Activated CD8-positive, alpha-beta T cell treated with anti-CD3 and anti-CD28 coated beads for 36 hours (primary cell): ENCODE measurements at places on chromosomes 3 and 15. TPM values are rescaled to one million over a fixed set of nuclear protein-coding genes. Genes with fewer than 3 reads are reported as not detected.

- H3K27ac ChIP-seq, result peak overlapping the region; percentile 49
- peaks cover 27% of the 10 kb centered on the region for H3K36me3 ChIP-seq
- no peak for DNase-seq
- H3K27me3 ChIP-seq, result no peaks in the 10 kb centered on the region
These were observed 198.1 kb downstream of the MBNL1 start for GRCh38 chr3:152466784-152467183.

C3orf62 gene
- total RNA-seq, result 3.4 TPM

DNA sequence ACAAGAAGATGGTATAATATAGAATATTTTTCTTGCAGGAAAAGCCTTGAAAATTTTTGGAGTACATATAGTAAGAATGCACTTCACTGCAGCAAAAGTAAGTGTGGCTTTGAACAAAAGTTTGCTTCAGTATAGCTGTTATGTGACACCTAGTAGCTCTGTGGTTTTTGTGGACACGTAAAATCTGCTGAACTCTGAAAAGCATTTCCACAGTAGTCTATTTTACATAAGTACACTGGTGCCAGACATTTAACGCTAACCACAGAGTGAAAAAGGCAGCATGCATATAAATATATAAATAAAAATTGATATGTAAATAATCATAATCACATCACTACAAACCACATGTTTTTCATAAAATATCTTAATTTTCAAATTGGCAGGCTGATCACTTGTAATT lies 39.8 kb downstream of the CGGBP1 start:
- peaks cover 12% of the 10 kb centered on the region for H3K4me1 ChIP-seq
- H3K36me3 ChIP-seq, result no peaks in the 10 kb centered on the region
- H3K27ac ChIP-seq, result no peak overlapping the region
- DNase-seq, result no peak

- no peak overlapping the region for H3K4me3 ChIP-seq
- peaks cover 45% of the 10 kb centered on the region for H3K4me1 ChIP-seq
- H3K27me3 ChIP-seq, result no peaks in the 10 kb centered on the region
- no peaks in the 10 kb centered on the region for H3K36me3 ChIP-seq
- DNase-seq, result no peak
These were observed 41.7 kb upstream of the SMAD3 start for GRCh38 chr15:67023517-67024313.

ADAMTS7 gene
- 0.60 TPM for total RNA-seq

- H3K4me1 ChIP-seq, result peaks cover 2% of the 10 kb centered on the region
- H3K27ac ChIP-seq, result no peak overlapping the region
These were observed 14.7 kb downstream of the FHIT start for GRCh38 chr3:61236556-61236955.

- no peak for DNase-seq
- peaks cover 59% of the 10 kb centered on the region for H3K36me3 ChIP-seq
- H3K4me1 ChIP-seq, result peaks cover 13% of the 10 kb centered on the region
- H3K27me3 ChIP-seq, result no peaks in the 10 kb centered on the region
- H3K27ac ChIP-seq, result no peak overlapping the region
- no peak overlapping the region for H3K4me3 ChIP-seq
These were observed 121.5 kb upstream of the FGF7 start for GRCh38 chr15:49301562-49301961.

SAMMSON gene
- not detected for total RNA-seq

- no peak for DNase-seq
- H3K4me3 ChIP-seq, result no peak overlapping the region
- H3K27me3 ChIP-seq, result no peaks in the 10 kb centered on the region
- H3K27ac ChIP-seq, result no peak overlapping the region
- H3K36me3 ChIP-seq, result no peaks in the 10 kb centered on the region
These were observed 331.8 kb downstream of the FGF12 start for GRCh38 chr3:192395506-192395905.

MAGEL2 gene
- total RNA-seq, result not detected
